ENCODE measurements at places on chromosomes 4 and X. TPM values are rescaled to one million over a fixed set of nuclear protein-coding genes. Genes with fewer than 3 reads are reported as not detected.

- no peak for DNase-seq
Observed at GRCh38 chr4:73732759-73733431, 7.5 kb upstream of the CXCL8 start.

- DNase-seq, result no peak
Observed at GRCh38 chr4:55838356-55838755, 15.1 kb upstream of the EXOC1 start.

DNA sequence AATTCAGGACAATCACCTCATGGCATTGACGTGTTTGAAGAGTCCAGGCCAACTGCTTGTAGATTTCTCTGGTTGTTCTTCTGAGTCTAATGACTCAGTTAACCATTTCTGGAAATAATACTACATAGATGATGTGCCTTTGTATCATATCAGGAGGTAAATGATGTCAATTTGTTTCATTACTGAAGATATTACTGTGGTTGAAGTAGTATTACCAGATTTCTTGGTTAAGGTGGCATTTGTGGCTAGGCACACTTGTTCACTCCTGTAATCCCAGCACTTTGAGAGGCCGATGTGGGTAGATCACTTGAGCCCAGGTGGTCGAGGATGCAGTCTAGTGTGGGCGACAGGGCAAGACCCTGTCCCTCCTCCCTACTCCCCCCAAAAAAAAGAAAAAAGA, 15.7 kb downstream of the RPL9 start:
- no peak for DNase-seq

DNA sequence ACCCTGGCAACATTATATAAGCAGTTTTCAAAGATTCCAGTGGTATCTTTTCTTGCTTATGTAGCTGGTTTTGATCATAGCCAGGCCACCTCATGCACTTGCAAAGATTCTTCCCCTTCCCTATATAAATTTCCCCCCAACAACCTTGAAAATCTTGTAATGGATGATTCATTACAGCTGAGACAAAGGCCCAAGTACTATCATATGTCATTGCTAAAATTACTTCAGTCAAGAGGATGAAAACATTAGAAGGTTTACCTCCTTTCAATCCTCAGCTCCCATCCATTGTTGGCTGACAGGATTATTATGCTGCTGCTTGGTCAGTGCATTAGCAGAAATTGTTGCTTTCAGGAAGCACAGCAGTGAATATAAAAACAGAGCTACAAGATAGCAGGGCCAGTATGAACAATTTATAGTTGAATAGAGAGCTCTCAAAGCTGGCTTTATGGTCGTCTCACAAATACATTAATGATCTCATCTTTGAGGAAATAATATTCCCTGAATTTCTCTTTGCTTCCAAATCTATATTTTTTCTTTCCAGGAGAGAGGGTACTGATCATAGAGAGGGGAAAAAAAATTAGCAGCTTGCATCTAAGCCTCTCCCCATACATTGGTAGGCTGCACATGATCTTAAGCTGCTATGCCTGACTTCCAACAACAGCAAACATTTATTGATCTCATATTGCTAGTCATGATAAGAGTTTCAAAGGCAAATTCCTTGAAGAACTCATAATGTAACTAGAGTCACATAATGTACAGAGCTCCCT, 7.7 kb upstream of the ARHGEF38 start:
- DNase-seq, result no peak

GRCh38 chr4:173862754-173863153, 332.7 kb upstream of the HAND2 start:
- DNase-seq, result no peak

- DNase-seq, result no peak
Observed at GRCh38 chr4:170522427-170522970, 432.7 kb upstream of the AADAT start.

DNA sequence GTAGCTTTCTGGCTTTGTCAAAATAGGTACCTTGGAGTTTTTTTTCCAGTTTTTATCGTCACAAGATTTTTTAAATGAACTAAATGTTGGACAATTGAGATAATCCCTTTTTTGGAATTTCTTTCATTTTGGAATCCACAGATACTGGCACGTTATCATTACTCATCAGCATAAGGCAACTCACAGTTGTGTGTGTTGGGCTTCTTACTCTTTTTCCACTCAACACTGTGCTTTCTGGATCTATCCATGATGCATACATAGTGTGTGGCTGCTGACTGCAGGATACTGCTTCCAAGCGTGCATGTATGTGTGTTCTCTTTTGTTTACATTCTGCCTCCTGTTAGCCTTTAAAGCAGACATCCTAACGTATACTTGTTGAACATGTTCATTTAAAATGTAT, 113.5 kb upstream of the FAM9A start:
- peak; percentile 36 for DNase-seq

DNA sequence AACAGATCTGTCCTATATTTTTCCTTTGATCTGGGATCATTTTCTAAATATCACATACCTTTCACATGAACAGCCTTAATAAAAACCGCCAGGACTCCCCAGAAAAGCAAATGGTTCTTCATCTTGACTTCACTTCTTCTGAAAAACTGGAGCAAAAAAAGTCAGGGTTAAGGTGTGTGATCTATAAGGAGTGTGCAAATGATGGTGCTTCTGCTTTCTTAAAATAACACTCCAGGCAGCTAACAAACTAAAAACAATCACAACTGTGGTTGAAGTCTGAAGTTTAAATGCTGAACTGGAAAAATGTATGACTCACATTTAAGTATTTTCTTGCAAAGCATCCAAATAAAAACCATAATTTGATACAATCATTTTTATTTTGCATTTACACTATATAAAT, at the start of gene JCHAIN:
Gene JCHAIN, minus strand, starts transcription at position 140 of the 400 bp plus-strand sequence. Its CDS starts 18 bp downstream, at position 122.
- DNase-seq, result no peak

- no peak for DNase-seq
Observed at GRCh38 chr4:187685247-187685646, 310.3 kb upstream of the ZFP42 start.

- DNase-seq, result peak; percentile 53
Observed at GRCh38 chr4:121073004-121073435, 685 bp upstream of the NDNF start.

DNA sequence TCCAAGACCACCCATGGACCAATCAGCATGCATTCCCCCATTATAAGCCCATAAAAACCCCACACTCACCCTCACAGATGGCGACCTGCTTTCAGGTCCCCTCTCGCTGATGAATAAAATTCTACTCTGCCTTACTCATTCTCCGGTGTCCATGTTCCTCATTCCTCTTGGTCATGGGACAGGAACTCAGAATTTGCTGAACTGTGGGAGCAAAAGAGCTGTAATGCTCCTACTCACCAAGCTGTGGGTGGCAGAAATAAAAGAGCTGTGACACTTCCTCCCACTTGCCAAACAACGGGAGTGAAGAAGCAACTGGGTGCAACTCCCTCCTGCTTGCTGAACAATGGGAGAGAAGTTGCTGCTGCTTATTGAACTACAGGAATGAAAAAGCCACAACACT, 168.5 kb upstream of the PCDH18 start:
- DNase-seq, result no peak

DNA sequence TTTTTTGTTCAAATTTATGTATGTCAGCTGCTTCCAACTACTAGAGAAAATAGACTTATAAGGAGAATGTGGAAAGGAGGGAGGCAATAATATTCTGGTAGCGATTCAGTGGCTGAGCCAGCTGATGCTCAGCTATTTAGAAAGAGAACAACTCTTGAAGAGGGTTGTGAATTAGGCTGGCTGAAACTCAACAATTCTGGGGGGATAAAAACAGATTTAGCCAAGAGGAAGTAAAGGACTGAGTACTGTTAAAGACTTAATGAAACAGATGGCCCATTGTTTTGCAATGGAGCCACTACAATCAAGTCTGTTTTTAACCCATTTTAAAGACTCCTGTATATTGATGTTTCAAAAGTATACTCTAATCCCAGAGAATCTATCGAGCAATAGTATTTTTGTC, 1058.9 kb downstream of the C4orf33 start:
- DNase-seq, result peak; percentile 43

DNA sequence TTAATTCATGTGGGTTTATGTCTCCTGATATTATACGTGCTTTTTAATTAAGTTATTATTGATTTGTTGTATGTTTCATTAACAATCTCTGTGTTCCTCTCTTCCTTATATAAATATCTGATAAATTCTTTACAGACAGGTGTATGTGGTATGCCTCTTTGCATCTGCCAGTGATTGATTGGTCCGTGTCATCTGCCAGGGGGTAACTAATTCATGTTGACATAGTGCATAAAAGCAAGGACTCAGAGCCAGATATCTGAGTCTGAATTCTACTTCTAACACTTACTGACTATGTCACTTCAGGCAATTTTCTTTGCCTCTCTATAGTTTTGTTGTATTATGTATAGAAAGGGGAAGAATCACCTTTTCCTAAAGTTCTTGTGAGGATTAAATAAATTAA, 5.2 kb upstream of the AMBN start:
- no peak for DNase-seq

GRCh38 chr4:89871211-89871610, 23.4 kb upstream of the MMRN1 start:
- DNase-seq, result no peak

GRCh38 chrX:153922932-153923857, 2.9 kb downstream of the ARHGAP4 start:
- DNase-seq, result peak; percentile 73

KDR gene
- 55.2 TPM for polyA plus RNA-seq

ZAR1 gene
- not detected for polyA plus RNA-seq

TACR3 gene
- 7.2 TPM for polyA plus RNA-seq

FREM3 gene
- 0.30 TPM for polyA plus RNA-seq

PF4V1 gene
- polyA plus RNA-seq, result not detected

NPY2R gene
- not detected for polyA plus RNA-seq

Data from muscle of arm (tissue), 14 donors.